ENCODE measurements at places on chromosomes 11 and 22.

GRCh38 chr22:39474351-39475111 is 17.7 kb downstream of the MGAT3 start:
- DNase-seq = no peak

GRCh38 chr22:42473484-42474193 is 41.4 kb upstream of the NFAM1 start:
- no peak for DNase-seq

- no peak for DNase-seq
Observed at GRCh38 chr22:46536537-46537224, 739 bp downstream of the CELSR1 start.

DNA sequence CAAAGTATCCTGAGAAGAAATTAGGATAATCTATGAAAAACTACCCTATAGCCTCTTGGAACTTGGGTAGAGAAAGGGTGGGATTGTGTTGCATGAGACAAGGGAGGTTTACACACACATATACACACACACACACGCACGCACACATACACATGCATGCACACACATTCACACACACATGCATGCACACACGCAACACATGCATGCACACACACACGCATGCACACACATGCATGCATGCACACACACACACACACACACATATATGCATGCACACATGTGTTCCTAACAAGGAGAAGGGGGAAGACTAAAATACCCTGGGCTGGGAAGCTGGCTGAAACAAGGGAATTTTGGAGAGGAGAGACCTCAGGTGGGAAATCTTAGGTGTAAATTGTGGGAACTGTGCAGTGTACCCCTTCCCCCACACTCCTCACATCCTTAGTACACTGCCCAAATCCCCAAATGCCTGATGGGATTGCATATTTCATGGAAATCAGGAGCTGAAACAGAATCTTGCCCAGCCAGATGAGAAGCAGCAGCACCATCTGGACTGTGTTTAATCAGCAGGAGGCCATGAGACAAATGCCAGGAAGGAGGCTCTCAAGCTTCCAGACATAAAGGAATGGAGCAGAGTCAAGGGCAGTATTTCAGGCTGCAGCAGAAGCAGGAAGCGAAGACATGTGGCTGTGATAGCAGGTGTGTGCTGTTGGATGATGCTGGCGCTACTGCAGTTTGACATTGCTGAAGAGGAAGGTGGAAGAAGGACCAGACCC is 14.6 kb upstream of the POLD3 start:
- no peak for DNase-seq

GRCh38 chr11:336659-337198 is 16.1 kb upstream of the IFITM3 start:
- no peak for DNase-seq

- DNase-seq = no peak
Observed at GRCh38 chr11:37812281-37812880, 1214.3 kb upstream of the RAG2 start.

DNA sequence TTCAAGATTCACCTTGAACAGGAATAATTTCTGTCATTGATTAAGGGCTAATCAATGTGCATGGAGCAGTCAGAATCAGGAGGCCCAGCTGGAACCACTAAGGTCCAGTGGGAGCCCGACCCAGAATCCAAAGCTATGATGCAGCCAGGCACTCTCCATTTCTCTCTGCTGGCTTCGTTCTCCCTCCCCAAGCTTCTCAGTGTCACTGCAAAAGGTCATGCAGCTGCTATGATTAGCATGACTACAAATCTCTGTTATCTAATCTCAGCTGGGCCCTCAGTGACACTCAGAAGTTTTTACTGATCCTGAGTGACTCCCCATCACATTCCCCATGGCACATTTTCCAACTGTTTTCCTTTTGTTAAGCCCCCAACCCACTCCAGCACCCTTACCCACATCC is 31.1 kb upstream of the PRSS23 start:
- DNase-seq = no peak

DNA sequence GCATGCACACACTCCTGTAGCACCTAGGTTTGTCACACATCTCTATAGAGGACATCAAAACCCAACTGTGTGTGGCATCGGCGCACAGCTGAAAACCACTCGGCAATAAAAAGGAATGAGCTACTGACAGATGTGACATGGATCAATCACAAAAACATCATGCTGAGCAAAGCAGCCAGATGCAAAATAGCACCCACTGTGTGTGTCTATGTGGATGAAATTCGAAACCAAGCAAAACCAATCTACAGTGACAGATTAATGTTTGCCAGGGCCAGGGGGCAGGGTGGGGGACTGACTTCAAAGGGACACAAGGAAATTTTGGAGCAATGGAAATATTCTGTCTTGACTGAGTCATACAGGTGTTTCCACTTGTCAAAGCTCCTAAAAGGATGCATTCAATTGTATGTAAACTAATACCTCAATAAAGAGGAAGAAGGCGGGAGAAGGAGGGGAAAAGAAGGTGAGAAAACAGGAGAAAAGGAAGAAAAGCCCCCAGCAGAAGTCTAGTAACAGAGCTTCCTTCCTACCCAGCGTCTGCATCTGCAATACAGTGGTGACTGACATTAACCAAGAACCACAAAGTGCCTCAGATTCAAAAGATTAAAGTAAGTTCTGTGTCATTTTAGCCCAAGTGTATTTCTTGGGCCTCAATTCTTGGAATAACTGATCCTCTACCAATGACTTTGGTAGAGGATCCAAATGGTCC is 49.8 kb downstream of the PACSIN2 start:
- no peak for DNase-seq

- DNase-seq = no peak
Observed at GRCh38 chr11:33533386-33534052, 167.1 kb downstream of the C11orf91 start.

- DNase-seq = no peak
Observed at GRCh38 chr11:92765965-92766371, 203.5 kb upstream of the MTNR1B start.

- DNase-seq = no peak
Observed at GRCh38 chr11:71485466-71485865, 32.5 kb downstream of the NADSYN1 start.

- DNase-seq = no peak
Observed at GRCh38 chr11:70551351-70552166, 153.2 kb downstream of the CTTN start.

- DNase-seq = no peak
Observed at GRCh38 chr22:42286205-42286604, 15.8 kb upstream of the TCF20 start.

- no peak for DNase-seq
Observed at GRCh38 chr22:46758867-46759290, 3.6 kb upstream of the TBC1D22A start.

Data from stimulated activated CD4-positive, alpha-beta T cell treated with anti-CD3 and anti-CD28 coated beads, Interleukin-12 subunit alpha, Interleukin-12 subunit beta, amount 100 ng/mL, for 4 hours (primary cell).